NCI-H524 (cell line): ENCODE measurements at places on chromosomes 1 and 21.

- DNase-seq: no peak
Observed at GRCh38 chr1:201594575-201595245, 55.8 kb downstream of the NAV1 start.

- peak; percentile 44 for DNase-seq
Observed at GRCh38 chr1:119885903-119886783, 10.2 kb downstream of the ADAM30 start.

- DNase-seq: no peak
Observed at GRCh38 chr1:227032396-227032795, 92.3 kb downstream of the COQ8A start.

- DNase-seq: no peak
Observed at GRCh38 chr1:150507912-150508864, at the start of gene ECM1. Gene ECM1, plus strand, starts transcription at chr1:150508109. Its CDS starts 101 bp downstream, at chr1:150508210.

DNA sequence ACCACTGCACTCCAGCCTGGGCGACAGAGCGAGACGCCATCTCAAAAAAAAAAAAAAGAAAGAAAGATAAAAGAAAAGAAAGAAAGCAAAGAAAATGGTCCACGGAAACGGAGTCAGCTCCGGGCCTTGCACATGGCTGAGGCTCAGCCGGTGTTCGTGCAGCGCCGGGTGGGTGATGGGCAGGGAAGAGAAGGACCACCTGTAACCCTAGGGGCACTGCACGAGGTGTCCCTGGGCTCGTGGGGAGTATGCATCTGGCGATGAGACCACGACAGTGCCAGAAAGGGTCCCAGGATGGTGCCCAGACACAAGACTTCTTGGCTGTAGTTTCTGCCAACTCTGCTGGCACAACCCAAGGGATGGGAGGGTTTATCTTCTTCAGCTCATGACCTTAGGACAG, 5.8 kb downstream of the CDA start:
- DNase-seq: no peak

- no peak for DNase-seq
Observed at GRCh38 chr1:243433737-243434370, 178.0 kb downstream of the SDCCAG8 start.

DNA sequence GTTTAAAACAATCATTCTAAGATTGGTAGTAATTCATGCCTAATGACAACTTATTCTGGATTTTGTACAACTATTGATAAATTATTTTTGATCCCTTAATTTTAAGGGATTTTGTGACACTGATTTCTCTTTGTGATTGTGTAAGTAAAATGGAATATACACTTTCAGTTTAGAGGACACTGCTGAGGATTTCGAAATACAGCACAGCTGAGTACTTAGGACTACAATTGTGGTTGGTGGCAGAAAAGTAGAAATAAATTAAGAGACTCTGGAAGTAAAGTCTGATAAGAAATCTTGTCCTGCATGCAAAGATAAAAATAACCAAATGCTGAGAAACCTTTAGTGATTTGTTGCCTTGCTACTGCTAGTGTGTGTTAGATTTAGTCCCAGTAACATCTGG, 40.0 kb downstream of the TYW3 start:
- DNase-seq: no peak

DNA sequence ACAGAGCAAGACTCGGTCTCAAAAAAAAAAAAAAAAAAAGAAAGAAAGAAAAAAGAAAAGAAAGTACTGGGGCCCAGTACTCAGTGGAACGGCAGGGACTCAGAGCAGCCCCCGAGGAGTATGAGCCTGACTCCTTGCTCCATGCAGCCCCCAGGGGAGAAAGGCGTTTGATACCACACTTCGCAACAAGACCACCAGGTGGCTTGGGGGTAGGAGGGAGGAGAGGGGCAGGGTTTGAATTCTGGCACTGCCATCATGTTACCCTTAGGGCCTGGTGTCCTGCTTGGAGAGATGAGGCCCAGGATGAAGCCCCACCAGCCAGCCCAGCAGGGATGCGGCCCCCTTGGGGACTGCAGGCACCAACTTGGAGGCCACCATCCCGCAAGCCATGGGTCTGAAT, 321.3 kb upstream of the VAMP3 start:
- no peak for DNase-seq

GRCh38 chr1:245650441-245650960, 495.7 kb downstream of the KIF26B start:
- no peak for DNase-seq

- DNase-seq: no peak
Observed at GRCh38 chr1:24911651-24912155, 18.4 kb downstream of the RUNX3 start.

- DNase-seq: no peak
Observed at GRCh38 chr1:168216171-168216570, 9.6 kb upstream of the SFT2D2 start.

- no peak for DNase-seq
Observed at GRCh38 chr1:40122855-40123254, 25.8 kb upstream of the PPT1 start.

- no peak for DNase-seq
Observed at GRCh38 chr1:42272920-42273319, 62.1 kb downstream of the FOXJ3 start.

- DNase-seq: no peak
Observed at GRCh38 chr1:178411756-178412399, 84.9 kb downstream of the CLEC20A start.

- DNase-seq: no peak
Observed at GRCh38 chr21:44657635-44658540, at the start of gene KRTAP12-3. Gene KRTAP12-3, plus strand, starts transcription at chr21:44657932. Its CDS starts 48 bp downstream, at chr21:44657980.

- DNase-seq: no peak
Observed at GRCh38 chr21:43781846-43782245, 5.7 kb upstream of the CSTB start.

GRCh38 chr1:107277022-107277421, 136.2 kb downstream of the NTNG1 start:
- peak; percentile 26 for DNase-seq

DNA sequence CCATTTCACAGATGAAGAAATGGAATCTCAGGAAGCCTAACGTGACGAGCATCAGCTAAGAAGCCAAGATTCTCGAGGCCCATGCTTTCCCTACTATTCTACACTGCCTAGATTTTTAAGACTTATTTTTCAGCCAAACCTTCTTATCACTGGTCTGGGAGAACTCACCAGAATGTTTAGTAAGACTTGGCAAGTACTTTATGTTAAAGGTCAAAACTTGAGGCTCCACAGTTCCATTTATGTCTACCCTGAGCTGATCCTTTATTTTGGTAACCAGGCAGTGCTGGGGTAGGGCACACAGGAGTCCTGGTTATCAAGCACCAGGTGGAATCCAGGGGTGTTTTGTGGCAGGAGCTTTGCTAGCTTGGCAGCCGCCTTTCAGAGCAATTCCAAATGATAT, 16.8 kb downstream of the PLXNA2 start:
- no peak for DNase-seq

DNA sequence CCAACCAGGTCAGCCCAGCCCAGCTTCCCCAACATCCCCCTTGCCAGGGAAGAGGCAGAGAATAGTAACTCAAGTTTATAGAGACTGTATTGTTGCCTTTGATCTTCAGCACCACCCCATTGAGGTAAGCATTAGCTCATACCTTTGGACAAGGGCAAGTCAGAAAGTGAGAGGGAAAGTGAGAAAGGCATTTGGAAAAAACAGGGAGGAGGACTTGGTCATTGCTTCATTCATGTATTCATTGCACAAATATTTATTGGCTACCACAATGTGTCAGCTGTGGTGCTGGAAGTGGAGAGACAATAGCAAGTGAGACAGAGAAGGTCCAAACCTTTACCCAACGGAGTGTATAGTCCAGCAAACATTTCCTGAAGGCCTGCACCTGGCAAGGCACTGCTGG, 561.2 kb downstream of the KIF26B start:
- no peak for DNase-seq

DNA sequence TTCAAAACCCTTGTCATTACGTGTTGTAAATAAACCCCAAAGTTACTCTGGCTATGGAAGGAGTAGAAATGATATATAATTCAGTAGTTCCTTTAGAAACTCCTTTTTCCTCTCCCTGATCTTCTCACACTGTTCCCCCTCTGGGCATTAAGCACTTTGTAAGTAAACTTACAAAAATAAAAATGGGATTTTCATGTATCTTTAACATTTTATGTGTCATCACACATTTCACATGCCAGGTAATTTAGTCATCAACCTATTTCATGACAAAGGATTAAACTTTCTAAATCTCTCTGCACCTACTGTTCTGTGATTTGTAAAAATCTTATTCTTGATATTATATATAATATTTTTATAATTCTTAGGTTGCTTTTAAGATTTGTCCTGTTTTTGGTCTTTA, 176.9 kb downstream of the NEK7 start:
- no peak for DNase-seq

- DNase-seq: no peak
Observed at GRCh38 chr21:27693376-27693775, 726.5 kb upstream of the ADAMTS5 start.

GRCh38 chr1:22709891-22710700, 543 bp upstream of the EPHB2 start:
- DNase-seq: peak; percentile 27

- DNase-seq: no peak
Observed at GRCh38 chr1:180228648-180229482, 1.2 kb upstream of the LHX4 start.

DNA sequence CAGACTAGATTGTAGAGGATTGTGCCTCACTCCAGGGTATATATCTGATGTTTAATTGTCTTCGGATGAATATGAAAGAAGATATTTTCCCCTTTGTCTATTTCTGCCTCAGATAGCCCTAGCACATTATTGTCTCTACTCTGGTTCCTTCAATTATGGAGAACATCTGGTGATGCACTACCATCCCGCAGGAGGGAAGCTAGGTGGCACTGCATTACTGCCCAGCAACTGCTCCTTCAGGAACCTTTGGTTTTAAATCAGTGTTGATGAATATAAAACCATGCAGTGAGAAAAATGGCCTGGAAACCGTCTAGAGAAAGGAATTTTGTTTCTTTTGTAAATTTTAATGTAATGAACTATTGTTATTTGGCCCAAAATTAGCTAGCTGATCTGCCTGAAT, 68.5 kb downstream of the GPR88 start:
- peak; percentile 22 for DNase-seq

DNA sequence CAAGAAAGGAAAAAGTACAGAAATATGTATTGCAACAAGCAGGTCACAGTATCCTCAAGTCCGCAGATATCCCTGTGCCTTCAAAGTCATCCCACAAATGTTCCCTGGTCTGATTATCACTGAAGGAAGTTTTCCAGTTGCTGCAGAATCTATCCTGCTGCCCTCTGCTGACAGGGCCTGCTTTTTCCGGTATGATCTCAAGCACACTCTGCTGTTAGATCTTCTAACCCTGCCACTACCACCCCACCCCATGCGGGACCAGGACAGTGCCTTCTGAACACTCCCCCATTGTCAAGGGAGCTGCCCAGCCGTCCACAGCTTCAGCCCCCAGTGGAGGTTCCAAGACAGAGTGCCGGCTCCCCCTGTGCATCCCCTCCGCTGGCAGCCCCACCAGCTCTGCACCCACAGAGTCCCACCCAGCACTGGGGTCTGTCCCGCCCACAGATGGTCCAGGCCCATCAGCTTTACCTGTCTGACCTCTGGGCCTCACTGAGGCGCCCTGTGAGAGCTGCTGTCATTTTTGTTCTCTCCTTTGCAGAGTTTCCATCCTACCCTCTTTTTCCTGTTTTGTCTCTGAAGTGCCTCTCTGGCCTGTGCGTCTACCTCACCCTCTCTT, 27.9 kb downstream of the FAM163A start:
- DNase-seq: no peak

DNA sequence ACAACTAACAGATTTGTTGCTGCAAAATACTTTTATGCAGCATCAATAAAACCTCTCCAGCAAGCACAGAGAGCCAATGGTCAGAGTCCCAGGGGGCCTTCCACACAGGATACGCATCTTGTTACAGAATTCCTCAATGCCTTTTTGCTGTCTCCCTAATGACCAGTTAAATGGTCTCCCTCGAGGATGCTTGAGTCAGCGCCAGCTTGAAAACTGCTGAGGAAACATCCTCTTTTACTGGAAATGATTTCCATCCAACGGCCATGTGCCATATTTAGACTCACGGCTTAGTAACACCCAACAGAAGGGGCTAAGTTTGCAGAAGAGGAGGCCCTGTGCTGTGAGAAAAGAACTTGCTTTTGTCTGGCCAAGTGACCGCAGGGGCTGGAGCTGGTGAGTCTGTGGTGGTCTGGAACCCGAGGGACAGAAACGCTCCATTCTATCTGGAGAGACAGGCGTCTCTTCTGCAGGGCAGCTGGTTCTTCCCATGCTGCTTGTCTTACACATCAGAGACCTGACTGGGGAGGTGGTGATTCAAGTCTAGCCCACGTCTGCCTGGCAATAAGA, 496.4 kb downstream of the SETD4 start:
- no peak for DNase-seq

GRCh38 chr1:190124068-190124467, 353.6 kb downstream of the BRINP3 start:
- no peak for DNase-seq

GRCh38 chr1:206923009-206923960, 1.5 kb upstream of the FCMR start:
- peak; percentile 8 for DNase-seq

GRCh38 chr1:53622531-53622930, 116.4 kb downstream of the GLIS1 start:
- no peak for DNase-seq

- no peak for DNase-seq
Observed at GRCh38 chr1:10177876-10178275, 32.5 kb upstream of the KIF1B start.

DNA sequence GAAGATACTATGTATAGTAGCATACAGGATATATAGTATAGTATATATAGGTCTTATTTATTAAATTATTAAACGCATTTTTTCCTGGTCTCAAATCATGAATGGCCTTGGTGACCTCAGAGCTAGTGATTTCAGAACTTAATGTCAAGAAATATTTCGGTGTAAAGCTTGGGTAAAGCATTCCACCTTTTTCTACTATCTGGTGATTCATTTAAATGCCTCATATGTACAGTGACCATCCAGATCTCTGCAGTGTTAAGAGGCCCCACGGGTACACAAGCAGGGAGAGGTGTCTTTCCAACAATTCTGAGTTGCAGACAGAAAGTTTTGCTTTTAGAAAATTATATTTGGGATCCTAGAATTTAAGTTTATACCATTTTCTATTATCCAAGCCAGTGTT, 626.5 kb downstream of the PTPRC start:
- DNase-seq: no peak

GRCh38 chr1:31936981-31937299, 1.2 kb downstream of the PTP4A2 start:
- DNase-seq: no peak

DNA sequence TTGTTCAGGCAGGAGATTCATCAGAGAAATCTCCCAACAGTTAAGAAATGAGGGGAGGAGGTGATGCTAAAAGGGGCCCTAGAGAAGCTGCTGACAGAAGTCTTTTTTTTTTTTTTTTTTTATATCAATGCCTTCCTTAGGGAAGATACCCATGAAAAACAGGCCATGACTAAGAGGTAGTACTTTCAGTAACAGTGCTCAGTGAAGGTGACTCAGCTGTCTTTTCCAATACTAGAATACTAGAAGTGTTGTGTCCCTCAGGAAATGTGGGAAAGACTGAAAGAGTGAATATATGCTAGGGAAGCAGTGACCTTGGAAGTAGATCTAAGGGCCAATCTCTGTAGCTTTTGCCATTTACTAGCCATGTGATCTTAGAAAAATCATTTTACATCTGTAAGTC, 52.4 kb upstream of the SLFNL1 start:
- no peak for DNase-seq

- DNase-seq: peak; percentile 9
Observed at GRCh38 chr1:101567582-101568189, 330.9 kb downstream of the S1PR1 start.
